ENCODE measurements at places on chromosomes 12 and 14.

DNA sequence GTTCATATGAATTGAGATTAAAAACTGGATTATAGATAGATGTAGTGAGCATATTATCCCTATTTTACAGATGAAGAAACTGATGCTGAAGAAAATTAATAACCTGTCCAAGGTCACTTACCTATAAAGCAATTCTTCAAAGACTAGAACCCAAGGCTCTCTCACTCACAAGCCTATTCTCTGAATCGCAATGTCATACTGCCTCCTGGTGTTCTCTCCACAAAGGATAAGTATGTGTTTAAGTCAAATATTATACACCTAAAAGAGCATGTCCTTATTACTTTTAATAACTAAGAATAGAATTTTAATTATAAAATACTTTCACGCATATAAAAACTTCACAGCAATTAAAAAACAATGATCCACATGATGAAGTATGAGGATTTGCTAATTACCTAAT, 721.3 kb upstream of the USP15 start:
- DNase-seq = no peak

DNA sequence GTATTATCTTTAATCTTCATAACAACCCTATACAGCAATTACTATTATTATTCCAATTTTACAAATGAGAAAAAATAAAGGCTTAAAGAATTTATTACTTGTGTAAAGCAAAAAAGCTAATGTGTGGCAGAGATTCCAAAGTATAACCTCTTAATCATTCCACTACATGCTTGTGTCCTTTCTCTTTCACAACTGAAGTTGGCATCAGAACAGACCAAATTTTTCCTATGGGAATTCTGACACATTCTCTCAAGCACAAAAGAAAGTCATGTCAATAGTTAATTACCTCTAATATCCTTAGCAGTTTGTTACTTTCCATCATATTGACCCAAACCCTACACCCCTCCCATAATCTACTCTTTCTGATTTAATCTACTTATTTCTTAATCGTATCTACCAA, 86.7 kb downstream of the BCL2L14 start:
- DNase-seq = no peak

DNA sequence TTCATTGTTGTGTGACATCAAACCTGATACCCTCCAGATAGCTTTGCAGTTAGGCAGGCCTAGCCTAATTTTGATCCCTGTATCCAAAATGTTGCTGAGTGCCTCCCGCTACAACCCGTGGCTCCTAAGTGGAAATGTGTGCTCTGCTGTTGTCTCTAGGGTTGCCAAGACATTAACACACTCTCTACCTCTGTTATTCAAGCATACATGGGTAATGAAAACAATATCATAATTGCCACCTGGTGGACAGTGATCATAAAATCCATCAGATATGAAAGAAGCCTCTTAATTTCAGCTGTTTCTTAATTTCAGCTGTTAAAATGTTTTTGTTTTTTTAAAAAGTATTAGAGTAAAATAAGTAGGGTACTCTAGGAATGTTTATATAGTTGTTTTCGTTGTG, 93.5 kb downstream of the PLEKHA5 start:
- no peak for DNase-seq

DNA sequence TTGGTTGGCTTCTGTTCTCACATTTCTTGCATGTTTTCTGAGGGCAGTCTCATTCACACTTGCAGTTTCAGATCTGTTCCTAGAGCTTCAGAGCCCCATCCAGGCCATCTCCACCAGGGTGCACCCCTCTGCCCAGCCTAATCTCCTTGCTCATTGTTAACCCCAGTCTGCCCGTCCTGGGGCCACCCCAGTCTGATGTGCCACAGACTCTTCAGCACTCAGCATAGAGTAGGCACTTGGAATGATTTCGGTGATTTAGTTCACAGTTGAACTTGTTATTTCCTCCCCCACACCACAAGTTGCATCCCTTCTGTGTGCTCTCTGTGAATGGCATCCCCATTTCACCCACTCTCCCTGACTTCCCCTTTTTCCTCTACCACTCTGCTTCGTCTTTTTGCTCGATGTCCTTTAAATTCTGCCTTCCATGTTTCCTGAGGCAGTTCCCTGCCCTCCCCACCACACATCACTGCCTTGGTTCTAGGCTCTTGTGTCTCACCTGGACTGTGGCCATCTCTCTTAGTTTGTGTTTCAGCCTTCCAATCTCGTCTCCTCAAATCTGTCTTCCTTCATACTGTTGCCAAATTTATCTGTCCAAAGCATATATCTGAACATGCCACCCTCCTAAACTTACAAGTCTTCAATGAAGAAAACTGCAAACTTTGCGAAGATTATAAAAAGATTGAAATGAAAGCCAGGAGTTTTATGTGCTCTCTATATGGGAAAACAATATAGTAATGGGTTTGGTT, 41.5 kb downstream of the ANO6 start:
- DNase-seq = no peak

DNA sequence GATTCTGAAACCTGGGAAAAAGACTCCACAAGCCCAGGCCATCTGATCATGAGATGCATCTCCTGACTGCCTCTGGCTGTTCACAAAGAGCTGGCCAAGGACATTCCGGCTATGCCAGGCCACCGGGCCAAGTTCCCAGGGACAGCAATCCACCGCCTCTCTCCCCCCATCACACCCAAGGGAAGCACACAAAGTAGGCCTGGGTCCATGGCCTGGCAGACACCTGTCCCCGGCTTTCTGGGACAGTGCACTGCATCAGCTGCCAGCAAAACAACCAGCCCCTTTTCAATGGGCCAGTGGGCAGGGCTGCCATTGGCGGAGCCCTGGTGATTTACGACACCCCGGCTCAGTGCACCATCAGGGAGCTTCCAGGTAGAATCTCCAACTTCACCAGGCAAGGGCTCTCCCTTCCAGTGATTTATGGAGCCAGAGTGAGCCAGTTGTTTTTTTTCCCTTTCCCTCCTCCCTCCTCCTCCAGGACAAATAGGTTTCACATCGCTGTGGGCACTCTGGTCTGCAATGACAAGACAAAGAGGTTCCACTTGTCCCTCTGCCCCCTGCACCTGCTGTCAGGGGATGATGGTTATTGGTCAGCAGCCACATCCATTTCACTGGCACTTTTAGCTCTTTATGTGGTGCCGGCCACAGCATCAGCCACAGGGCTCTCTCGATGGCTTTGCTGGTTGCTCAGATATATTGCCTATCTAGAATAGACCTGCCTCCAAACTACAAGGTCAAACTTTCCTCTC, 149.6 kb downstream of the SLC38A6 start:
- DNase-seq = no peak

DNA sequence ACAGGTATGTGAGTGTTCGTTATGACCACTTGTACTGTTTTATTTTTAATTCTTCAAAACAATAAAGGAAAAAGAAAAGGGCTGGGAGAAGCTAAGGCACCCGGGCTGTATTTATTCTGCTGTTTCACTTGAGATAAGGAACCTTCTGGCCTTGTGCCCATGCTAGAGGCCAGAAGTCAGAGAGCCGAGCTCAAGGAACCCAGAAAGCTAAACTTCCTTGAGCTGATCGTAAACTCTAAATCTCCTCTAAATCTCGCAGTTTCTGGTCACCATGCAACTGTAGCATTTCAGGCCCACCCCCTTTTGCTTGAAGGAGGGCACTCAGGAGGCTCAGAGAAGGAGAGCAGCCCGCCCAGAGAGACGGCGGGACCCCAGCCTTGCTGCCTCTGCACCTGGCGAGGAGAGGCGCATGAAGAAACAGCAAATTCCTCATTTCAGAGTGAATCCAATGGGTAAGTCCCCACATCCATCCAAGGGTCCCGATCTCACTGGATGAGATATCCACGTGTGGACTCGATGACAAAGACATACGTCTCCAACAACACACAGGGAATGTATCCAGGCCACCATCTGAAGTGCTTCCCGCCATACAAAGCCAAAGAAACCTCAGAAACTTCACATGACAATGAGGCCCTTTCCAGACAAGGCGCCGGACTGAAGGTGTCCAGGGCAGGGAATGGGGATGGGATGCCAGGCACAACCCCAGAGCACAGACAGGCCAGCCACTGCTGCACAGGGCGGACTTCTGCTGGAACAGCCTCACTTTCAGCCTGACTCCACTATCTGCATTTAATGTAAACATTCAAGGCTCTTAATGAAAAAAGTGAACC, 14.6 kb downstream of the CCDC88C start:
- peak; percentile 89 for DNase-seq

DNA sequence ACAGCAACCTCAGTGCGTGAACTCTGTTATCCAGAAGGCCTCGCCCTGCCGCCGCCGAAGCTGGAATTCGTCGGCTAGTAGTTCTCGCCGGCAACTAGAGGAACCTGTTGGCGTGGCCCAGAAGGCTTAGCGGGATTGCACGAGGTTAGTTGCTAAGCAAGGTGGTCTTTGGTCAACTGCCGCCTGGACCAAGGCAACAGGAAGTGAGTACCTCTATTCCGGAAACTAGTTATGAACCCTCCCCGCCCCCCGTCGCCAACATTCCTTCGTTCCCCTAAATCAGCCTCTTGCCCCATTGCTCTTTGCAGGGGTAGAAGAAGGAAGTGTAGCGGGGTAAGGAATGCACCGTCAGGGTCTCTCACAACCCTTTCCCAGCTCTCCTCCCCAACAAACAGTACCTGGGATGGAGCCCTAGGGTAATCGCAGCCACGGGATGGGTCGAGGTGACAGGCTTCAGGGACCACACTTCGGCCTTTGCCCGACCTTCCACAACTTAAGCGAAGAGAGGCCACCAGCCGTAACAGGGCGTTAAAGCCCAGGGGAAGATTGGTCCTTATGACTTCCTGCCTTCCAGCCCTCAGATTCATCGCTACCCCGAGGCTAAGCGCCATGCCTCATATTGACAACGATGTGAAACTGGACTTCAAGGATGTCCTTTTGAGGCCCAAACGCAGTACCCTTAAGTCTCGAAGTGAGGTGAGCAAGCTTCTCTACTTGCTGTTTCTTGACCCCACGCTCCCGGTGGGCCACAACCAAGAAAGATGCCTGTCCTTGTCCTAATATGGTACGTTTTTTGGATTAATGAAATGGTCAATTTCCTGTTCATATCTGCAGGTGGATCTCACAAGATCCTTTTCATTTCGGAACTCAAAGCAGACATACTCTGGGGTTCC, at the start of gene GMPR2:
TSS of gene GMPR2 (plus strand) at position 285 of the 893 bp plus-strand sequence. CDS start at position 610, 325 bp downstream.
- DNase-seq = no peak

DNA sequence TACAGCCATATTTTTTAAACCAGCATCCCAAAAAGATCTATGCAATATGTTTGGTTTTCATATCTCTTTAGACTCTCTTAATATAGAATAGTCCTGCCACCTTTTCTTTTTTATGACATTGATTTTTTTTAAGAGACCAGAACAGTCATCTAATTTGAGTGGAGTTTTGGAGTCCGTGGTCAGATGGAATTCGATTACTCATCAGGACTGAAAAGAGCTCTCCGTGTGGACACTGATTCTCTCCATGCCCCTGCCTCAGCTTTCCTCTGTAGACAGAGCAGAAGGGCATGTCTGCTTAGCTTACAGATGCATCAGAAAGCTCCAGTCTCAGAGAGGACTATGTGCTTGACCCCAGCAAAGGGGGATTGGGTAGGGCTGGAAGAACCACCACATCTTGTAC, 27.8 kb downstream of the SMCO2 start:
- DNase-seq = no peak

- no peak for DNase-seq
Observed at GRCh38 chr14:94486883-94487282, 10.9 kb upstream of the SERPINA9 start.

- DNase-seq = no peak
Observed at GRCh38 chr12:7991535-7991934, 41.0 kb upstream of the FOXJ2 start.

GRCh38 chr14:85607651-85608081, 77.7 kb downstream of the FLRT2 start:
- no peak for DNase-seq

- DNase-seq = no peak
Observed at GRCh38 chr12:85951823-85952222, 77.7 kb downstream of the NTS start.

- DNase-seq = no peak
Observed at GRCh38 chr12:106769546-106769945, 4.9 kb upstream of the RIC8B start.

DNA sequence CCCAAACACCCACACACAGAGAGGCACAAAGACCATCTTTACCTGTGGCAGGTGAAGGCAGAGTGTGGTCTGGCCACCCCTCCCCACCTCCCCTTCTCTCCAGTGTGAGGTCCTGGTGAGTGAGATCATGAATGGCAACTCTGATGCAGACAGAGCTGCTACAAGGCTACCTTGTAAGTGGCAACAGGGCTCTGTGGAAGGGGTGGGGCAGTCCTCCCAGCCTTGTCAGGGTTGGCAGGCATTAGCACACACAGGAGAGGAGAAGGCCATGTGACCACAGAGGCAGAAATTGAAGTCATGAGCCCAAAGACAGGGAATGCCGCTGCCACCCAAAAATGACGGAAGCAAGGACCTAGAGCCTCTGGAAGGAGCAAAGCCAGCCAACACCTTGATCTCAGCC, 30.7 kb downstream of the VWF start:
- DNase-seq = no peak

DNA sequence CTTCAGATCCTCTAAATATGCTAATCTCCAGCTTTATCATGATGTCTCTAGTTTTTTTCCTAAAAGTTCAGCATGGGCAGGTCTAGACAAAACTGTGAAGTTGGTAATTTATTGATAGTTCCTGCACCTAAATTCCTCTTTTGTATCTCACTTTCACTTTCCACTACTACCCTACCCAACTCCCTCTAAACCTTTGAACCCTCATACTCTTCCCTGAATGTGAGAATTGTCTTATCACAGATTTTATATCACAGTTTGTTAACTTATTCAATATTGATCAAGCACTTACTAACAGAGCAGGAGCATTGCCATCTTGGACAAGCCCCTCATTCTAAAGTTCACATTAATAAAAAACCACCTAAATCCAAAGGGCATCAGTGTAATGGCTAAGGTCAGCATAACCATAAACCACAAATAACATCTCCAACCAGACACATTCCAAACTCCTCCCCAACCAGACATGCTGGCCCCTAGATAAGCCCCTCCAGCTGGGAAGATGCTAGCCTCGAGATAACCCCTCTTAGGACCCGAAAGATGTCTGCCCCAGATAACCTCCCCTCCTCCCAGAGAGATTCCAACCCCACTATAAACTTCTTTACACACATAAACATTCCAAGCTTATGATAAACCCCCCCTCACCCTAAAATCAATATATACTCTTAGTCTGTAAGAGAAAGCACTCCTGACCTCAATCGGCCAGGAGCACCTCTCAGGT, 78.7 kb downstream of the FSCB start:
- DNase-seq = no peak

- no peak for DNase-seq
Observed at GRCh38 chr14:48378541-48378940, 703.1 kb upstream of the MDGA2 start.

- DNase-seq = no peak
Observed at GRCh38 chr14:52950898-52951680, at the start of gene FERMT2. FERMT2 (minus strand) TSS chr14:52951050; CDS start chr14:52950568, 482 bp downstream.
